Umbilical cord (tissue), 2 donors: ENCODE measurements at places on chromosomes 11 and 22. TPM values are rescaled to one million over a fixed set of nuclear protein-coding genes. Genes with fewer than 3 reads are reported as not detected.

DNA sequence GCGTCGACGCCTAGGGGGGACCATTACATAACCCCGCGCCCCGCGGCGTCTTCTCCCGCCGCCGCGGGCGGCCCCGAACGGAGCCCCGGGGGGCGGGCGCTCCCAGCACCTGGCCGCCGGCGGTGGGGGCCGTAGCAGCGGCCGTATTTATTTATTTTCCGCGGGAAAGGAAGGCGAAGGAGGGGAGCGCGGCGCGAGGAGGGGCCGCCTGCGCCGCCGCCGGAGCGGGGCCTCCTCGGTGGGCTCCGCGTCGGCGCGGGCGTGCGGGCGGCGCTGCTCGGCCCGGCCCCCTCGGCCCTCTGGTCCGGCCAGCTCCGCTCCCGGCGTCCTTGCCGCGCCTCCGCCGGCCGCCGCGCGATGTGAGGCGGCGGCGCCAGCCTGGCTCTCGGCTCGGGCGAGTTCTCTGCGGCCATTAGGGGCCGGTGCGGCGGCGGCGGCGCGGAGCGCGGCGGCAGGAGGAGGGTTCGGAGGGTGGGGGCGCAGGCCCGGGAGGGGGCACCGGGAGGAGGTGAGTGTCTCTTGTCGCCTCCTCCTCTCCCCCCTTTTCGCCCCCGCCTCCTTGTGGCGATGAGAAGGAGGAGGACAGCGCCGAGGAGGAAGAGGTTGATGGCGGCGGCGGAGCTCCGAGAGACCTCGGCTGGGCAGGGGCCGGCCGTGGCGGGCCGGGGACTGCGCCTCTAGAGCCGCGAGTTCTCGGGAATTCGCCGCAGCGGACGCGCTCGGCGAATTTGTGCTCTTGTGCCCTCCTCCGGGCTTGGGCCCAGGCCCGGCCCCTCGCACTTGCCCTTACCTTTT lies at the start of gene EP300:
Gene EP300 (plus strand): TSS at position 570 of the 795 bp plus-strand sequence. CDS start 413 bp downstream, outside the sequence.
- peak; percentile 92 for DNase-seq

DNA sequence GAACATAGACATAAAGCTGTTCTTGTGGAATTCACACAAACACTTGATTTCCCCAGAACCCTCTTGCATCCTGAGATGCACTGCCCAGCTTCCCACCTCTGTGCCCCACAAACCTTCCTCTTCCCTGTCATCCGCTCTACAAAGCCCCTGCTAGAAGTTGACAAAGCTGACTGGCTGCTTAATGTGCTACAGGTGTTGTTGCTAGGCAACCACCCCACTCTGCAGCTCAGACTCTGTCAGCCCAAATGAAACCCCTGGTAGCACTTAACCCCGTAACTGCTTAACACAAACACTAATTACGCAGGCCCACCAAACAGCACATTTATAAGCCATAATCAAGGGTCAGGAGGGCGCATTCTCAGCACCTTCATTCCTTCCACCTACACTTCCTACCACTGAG lies 172.0 kb upstream of the CADM1 start:
- no peak for DNase-seq

GRCh38 chr22:50486561-50487289 lies at the start of gene MIOX:
MIOX (plus strand) TSS chr22:50486859; CDS start chr22:50486898, 39 bp downstream.
- DNase-seq: no peak

GRCh38 chr22:37639771-37640590 lies 512 bp downstream of the SH3BP1 start:
- DNase-seq: no peak

- no peak for DNase-seq
Observed at GRCh38 chr11:126669416-126669815, 313.9 kb downstream of the ST3GAL4 start.

- DNase-seq: no peak
Observed at GRCh38 chr11:33182246-33182878, 21.1 kb upstream of the CSTF3 start.

DNA sequence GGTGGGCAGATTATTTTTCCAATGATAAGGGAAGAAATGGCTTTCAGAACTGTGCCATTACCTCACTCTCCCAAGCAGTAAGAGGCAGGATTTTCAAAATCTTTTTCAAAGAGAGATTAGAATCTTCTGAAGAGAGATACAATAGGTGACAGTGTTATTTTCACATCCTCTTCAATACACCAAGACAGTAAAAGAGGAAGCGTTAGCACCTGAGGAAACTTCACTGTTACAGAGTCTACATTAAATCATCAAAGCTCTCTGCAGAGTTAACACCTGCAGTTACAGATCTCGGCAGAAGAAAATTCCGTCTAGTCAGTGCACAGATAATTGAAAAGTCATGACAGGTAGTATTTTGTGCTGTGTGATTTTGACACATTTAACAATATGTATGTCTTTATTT lies 144.9 kb downstream of the PGR start:
- no peak for DNase-seq

GRCh38 chr11:70926543-70927201 lies 325.7 kb downstream of the SHANK2 start:
- DNase-seq: no peak

GRCh38 chr11:15627560-15627959 lies 512.8 kb downstream of the INSC start:
- no peak for DNase-seq

GRCh38 chr11:57604296-57605027 lies 7.0 kb downstream of the SERPING1 start:
- no peak for DNase-seq

GRCh38 chr11:128663824-128664223 lies 30.0 kb upstream of the FLI1 start:
- DNase-seq: no peak

DNA sequence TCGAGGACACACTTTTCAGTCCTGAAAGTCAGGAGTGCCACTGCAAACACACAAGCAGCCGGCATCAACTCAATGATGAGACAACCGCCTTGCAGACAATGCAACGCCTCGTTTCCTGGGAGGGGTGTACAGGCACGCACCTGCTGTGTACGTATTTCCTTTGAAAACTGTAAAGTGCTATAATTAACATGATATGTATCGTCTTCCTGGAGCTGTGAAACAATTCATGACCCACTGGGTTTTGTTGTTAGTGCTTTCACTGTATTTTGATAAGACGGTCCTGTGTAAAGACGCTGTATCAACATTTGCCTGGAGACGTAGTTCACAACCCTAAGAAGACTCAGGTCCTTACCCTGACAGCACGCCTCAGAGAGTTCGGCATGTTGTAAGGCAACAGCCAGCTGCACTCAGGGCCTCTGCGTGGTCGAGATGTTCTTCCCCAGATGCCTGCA lies 105.7 kb upstream of the ANO1 start:
- DNase-seq: no peak

GRCh38 chr11:67998150-67999045 lies 5.5 kb downstream of the UNC93B1 start:
- DNase-seq: no peak

DNA sequence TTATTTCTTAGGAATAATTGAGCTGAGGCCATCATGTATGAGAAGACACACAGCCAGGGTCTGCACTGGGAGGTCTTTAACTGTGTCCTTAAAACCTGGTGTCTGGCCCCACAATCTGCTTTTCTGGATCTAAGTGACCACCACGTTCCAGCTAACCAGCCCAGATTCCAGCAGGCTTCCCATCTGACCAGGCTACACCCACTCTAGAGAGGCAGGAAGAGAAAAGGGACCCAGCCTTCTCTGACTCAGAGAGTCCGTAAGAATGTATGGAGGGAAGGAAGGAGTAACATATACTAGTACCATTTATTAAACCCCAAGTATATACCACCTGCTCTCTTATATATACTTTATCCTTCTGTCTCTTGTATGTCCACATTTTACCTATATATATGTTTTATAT lies 80.1 kb downstream of the LDLRAD3 start:
- DNase-seq: peak; percentile 37

DNA sequence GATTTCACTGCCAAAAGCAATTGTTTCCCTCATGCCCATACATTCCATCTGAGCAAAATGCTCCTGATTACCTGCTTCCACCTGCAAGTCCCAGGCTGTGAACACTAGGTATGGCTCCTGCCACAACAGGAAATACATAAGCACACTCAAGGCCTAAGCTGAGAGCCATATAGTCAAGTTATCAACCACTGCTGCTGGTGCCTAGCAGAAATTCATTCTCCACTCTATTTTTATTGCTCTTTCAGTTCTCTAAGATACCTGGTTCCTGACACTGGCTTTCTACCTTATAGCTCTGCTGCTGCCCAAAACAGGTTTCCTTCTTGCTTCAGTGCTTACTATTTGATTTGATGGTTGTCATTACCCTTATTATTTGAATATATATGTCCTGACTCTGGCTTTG lies 31.6 kb downstream of the SLC36A4 start:
- no peak for DNase-seq

DNA sequence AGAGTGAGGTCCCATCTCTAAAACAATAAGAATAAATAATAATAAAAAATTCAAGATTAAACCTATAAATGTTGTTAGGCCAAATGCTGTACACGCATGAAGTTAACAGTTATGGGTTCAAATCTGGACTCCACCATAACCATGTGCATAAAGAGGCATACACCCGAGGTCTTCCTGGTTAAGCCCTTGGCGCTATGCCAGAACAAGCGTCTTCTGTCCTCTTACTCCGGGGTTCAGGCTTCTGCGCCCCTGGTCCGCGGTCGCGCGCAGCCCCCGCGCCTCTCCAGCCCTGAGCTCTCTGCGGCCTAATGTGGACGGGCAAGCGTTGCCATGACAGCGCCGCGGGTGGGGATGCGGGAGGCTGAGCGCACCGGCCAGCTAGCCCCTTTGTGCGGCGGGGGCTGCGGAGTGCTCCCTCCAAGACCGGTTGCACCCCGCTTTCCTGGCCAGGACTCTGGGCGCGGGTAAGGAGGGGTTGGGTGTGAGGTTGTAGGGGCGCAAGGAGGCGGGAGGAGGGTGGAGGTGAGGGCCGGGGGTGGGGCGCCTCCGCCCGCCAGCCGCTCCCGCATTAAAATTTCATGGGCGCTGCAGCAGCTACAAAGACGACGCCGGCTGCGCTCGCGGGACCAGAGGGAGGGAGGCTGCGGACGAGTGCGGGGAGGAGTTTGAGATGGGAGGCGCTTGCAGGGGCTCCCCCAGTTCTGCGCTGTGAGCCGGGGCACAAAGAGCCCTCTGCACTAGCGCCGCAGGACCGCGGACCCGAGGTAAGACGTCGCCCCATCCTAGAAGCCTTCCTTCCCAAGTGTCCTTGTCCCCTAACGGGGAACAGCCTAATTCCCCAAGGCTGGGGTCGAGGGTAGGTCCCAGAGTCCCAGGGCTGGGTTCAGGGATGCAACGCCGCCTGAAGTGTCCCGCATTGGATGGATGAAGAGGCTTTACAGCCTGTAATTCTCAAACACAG lies at the start of gene MIAT:
Gene MIAT (plus strand): TSS at position 698 of the 961 bp plus-strand sequence.
- DNase-seq: no peak

- DNase-seq: no peak
Observed at GRCh38 chr11:128519338-128519737, 68.0 kb downstream of the ETS1 start.

GRCh38 chr11:117037975-117038350 lies 60.3 kb downstream of the SIK3 start:
- DNase-seq: no peak

DNA sequence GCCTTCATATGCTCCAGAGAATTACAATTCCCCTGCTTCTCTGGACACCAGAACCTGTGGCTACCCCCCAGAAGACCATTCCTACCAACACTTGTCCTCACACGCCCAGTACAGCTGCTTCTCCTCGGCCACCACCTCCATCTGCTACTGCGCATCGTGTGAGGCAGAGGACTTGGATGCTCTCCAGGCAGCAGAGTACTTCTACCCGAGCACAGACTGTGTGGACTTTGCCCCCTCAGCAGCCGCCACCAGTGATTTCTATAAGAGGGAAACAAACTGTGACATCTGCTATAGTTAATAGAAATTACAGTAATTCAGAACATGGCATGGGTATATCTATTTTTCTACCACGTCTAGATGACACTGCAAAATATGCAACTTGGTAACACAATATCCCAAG lies 9.8 kb downstream of the POU2AF3 start:
- DNase-seq: no peak

DNA sequence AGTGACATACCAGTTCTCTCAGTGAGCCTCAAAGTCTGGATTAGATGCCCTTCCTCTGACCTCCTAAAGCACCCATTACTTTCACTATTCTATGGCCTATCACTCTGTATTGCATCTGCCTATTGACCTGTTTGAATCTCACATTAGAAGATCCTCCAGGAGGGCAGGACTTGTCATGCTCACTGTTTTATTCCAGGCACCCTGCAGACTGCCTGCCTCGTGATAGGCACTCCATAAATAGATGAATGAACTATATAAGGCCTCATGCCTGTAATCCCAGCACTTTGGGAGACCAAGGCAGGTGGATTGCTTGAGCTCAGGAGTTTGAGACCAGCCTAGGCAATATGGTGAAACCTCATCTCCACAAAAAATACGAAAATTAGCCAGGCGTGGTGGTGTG lies 160.1 kb upstream of the CADM1 start:
- no peak for DNase-seq

GRCh38 chr11:43892851-43893250 lies 12.2 kb downstream of the ALKBH3 start:
- DNase-seq: no peak

GRCh38 chr11:57485217-57485990 lies 25.1 kb downstream of the RTN4RL2 start:
- DNase-seq: no peak

- DNase-seq: peak; percentile 38
Observed at GRCh38 chr11:43419460-43419859, 60.7 kb downstream of the TTC17 start.

DNA sequence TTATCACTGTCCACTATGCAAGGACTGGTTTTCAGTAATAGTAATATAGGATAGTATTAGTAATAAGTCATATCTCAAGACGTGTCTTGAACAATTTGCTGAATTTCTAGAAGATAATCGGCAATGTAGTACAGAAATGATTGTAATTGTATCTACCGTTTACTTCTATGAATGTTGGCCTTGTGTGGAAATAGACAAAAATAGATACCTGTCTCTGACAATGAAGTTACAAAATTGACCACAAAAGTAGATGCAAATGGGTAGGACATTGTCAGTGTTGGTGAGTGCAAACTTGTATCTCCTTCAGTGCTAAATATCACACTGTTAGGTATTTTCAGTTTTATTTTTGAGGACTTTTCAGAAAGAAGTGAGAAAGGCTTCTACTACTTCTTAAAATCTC lies 43.1 kb downstream of the SVIP start:
- no peak for DNase-seq

GRCh38 chr11:121257976-121258375 lies 34.6 kb upstream of the SC5D start:
- DNase-seq: peak; percentile 28

DNA sequence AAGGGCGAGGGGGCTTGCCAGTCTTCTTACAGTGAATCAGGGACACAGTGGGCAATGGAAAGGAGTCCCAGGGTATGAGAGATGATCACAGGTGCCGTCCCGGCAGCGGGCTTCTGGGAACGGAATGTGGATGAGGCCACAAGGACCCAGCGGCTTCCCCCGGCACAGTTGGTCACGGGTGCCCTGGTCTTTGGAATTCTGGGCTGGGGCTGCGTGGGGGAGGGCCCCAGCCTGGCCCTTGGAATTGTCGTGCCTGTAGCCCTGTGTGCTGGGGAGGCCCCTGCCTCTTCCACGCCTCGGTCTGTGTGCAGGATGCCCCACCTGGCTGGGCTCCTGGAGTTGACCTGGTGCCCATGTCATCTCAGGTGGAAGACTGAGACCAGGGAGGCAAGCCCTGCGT lies 76.6 kb downstream of the FBLN1 start:
- DNase-seq: no peak

FOSL1 gene
- total RNA-seq: not detected

PRDM11 gene
- 14.2 TPM for total RNA-seq

OPCML gene
- 4.8 TPM for total RNA-seq

SLC22A8 gene
- 0.72 TPM for total RNA-seq

OVCH2 gene
- total RNA-seq: 3.4 TPM

DEUP1 gene
- 4.1 TPM for total RNA-seq

MRGPRD gene
- not detected for total RNA-seq

RIMBP3B gene
- total RNA-seq: not detected

VSIG10L2 gene
- 0.24 TPM for total RNA-seq

CD3G gene
- total RNA-seq: 1.9 TPM

HTR3B gene
- total RNA-seq: not detected

ZP1 gene
- 0.96 TPM for total RNA-seq

SCGB1C1 gene
- total RNA-seq: not detected
